ENCODE measurements at places on chromosomes 16 and 17. TPM values are rescaled to one million over a fixed set of nuclear protein-coding genes. Genes with fewer than 3 reads are reported as not detected.

DNA sequence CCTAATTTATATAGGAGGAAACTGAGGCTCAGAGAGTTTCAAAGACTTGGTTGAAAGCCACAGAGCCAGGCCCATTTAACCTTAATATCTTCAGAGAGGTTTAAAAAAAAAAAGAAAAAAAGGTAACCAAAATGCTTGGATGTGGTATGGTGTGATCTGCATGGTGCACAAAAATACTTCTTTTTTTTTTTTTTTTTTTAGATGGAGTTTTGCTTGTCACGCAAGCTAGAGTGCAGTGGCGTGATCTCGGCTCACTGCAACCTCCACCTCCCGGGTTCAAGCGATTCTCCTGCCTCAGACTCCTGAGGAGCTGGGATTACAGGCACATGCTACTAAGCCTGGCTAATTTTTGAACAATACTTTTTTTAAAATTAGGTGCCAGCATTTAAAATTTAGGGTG is 101.8 kb downstream of the XYLT1 start:
- DNase-seq, result no peak

GRCh38 chr16:87451563-87452210 is 41.1 kb downstream of the ZCCHC14 start:
- no peak for DNase-seq

- no peak for DNase-seq
These were observed 38.6 kb downstream of the ARHGAP27 start for GRCh38 chr17:45394091-45394490.

KLHL10 gene
- not detected for total RNA-seq

DNA sequence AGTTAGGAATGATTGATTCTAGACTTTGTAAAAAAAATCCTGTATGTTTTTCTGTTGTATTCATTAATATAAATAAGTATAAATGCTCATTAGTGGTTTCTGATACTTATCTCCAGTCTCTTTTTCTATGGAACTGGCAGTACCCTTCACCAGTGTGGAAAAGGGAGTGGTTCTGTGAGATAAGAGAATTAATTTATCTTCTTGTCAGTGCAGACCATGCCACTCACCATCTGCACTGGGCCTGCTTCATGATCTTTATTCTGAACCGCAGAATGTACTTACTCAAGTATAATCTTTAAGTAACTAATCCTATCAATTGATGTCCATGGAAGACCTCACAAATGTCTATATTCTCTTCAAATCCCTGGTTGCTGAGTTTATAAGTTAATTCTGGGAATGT is 836.1 kb upstream of the CDH8 start:
- no peak for DNase-seq

SSTR5 gene
- total RNA-seq, result not detected

NOXO1 gene
- not detected for total RNA-seq

KIF2B gene
- not detected for total RNA-seq
